ENCODE measurements at places on chromosomes 1 and 21. TPM values are rescaled to one million over a fixed set of nuclear protein-coding genes. Genes with fewer than 3 reads are reported as not detected.

Gene RNF186
- not detected for total RNA-seq

Gene KLF17
- 0.13 TPM for total RNA-seq

Gene OR2T35
- not detected for total RNA-seq

Gene ACAP3
- 37.3 TPM for total RNA-seq

Gene LDLRAD2
- total RNA-seq: 0.13 TPM

Gene CLCA1
- not detected for total RNA-seq

Gene CASQ2
- total RNA-seq: not detected

Gene INPP5B
- total RNA-seq: 23.3 TPM

Gene TMPRSS15
- not detected for total RNA-seq

Gene MPL
- total RNA-seq: not detected

Gene SAMD13
- 0.52 TPM for total RNA-seq

Gene CCT8
- 173 TPM for total RNA-seq

Gene FCMR
- total RNA-seq: 0.13 TPM

Gene RAB25
- not detected for total RNA-seq

Gene F5
- total RNA-seq: under 0.01 TPM

Gene PTPN22
- 4.7 TPM for total RNA-seq

Gene NOC2L
- 100 TPM for total RNA-seq

Gene KCNT2
- total RNA-seq: 6.6 TPM

Gene CENPL
- total RNA-seq: 12.5 TPM

Gene RGS18
- 0.07 TPM for total RNA-seq

Gene MFSD2A
- total RNA-seq: 5.2 TPM

Gene THEM5
- not detected for total RNA-seq

Gene KCNK2
- 16.3 TPM for total RNA-seq

Gene BARHL2
- not detected for total RNA-seq

Gene GUCA2A
- total RNA-seq: not detected

Gene PLA2G5
- total RNA-seq: 0.52 TPM

Gene KRTAP7-1
- not detected for total RNA-seq

Gene DSCAM
- not detected for total RNA-seq

Gene MORN1
- 20.0 TPM for total RNA-seq

Gene SYT2
- total RNA-seq: under 0.01 TPM

Gene ZNF669
- 3.5 TPM for total RNA-seq

Gene RNU1-2
- under 0.01 TPM for total RNA-seq

Gene NR0B2
- not detected for total RNA-seq

Gene HCN3
- 0.91 TPM for total RNA-seq

Gene CBR3
- 5.8 TPM for total RNA-seq

Gene MATN1
- total RNA-seq: not detected

Gene C1orf87
- total RNA-seq: not detected

Gene WNT4
- total RNA-seq: not detected

Gene TRIM63
- total RNA-seq: 0.30 TPM

Gene FCER1A
- not detected for total RNA-seq

Gene TEDDM1
- total RNA-seq: not detected

Gene CD53
- total RNA-seq: not detected

Gene BNIPL
- total RNA-seq: 0.26 TPM

Data from smooth muscle cell of the pulmonary artery (primary cell).